ENCODE measurements at places on chromosomes 7 and 10. TPM values are rescaled to one million over a fixed set of nuclear protein-coding genes. Genes with fewer than 3 reads are reported as not detected.

Gene PGAM2
- 0.11 TPM for polyA plus RNA-seq

Gene SFTPD
- polyA plus RNA-seq = not detected

Gene GPR37
- 0.59 TPM for polyA plus RNA-seq

Gene FAM25A
- not detected for polyA plus RNA-seq
